ENCODE measurements at places on chromosomes 4 and X.

- DNase-seq, result no peak
Measured at GRCh38 chr4:112378858-112379257, 81.7 kb downstream of the ALPK1 start.

GRCh38 chrX:53684415-53685192 is 1.9 kb downstream of the HUWE1 start:
- DNase-seq, result no peak

GRCh38 chr4:169998981-169999380 is 27.2 kb downstream of the MFAP3L start:
- DNase-seq, result no peak

DNA sequence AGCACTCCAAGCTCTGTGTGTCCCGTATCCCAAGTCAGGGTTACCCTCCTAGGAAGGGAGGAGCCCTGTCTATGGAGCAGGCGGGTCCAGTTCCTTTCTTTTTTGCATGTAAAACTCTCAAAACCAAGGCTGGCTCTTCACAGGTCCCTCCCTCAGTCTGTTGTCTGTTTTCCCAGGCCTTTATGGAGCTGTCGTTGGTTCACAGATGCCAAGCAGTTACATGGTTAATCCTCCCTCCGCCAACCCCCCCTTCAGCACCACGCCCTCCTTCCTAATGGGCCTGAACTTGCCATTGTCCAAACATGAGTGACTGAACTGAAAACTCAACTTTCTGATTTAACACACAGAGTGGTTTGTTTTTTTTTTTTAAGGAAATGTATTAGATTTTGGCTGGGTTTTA is 148.3 kb downstream of the STOX2 start:
- DNase-seq, result no peak

- DNase-seq, result no peak
Measured at GRCh38 chr4:127686658-127687057, 43.5 kb upstream of the SLC25A31 start.

- DNase-seq, result no peak
Measured at GRCh38 chr4:13872155-13872554, 244.6 kb upstream of the BOD1L1 start.

- DNase-seq, result no peak
Measured at GRCh38 chrX:73457306-73457705, 10.5 kb downstream of the CDX4 start.

DNA sequence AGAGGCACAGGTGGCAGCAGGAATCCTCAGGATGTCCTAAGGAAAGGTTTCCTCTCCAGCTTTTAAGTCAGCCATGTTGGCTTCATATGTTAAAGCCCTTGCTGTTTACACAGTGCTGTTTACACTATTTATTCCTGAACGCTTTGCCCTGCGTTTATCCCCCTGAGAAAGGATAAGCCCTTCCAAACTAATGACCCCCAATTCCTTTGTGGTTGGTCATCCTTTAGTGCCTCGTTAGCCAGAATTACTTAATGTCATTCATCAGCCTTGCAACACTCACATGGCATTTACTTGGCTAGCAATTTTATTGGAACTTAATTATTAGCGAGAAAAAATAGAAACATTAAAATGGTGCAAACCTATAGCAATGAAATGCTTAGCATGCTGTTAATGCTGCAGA is 23.8 kb downstream of the VCX2 start:
- DNase-seq, result no peak

DNA sequence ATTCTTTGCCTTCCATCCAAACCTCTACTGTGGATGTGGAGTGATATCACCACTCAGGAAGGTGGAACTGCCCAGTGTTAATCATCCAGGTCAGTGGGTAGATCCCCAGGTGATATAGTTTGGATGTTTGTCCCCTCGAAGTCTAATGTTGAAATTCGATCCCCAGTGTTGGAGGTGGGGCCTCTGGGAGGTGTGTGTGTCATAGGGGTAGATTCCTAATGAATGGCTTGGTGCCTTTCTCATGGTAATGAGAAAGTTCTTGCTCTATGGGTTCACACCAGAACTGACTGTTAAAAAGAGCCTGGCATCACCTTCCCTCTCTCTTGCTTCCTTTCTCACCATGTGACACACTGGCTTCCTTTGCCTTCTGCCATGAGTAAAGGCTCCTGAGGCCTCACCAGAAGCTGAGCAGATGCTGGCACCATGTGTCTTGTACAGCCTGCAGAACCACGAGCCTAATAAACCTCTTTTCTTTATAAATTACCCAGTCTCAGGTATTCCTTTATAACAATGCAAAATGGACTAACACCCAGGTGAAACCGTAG is 6.8 kb upstream of the SOWAHB start:
- DNase-seq, result no peak

- no peak for DNase-seq
Measured at GRCh38 chr4:90145319-90145718, 18.1 kb downstream of the CCSER1 start.

- DNase-seq, result peak; percentile 90
Measured at GRCh38 chr4:40316782-40317635, 18.1 kb upstream of the CHRNA9 start.

DNA sequence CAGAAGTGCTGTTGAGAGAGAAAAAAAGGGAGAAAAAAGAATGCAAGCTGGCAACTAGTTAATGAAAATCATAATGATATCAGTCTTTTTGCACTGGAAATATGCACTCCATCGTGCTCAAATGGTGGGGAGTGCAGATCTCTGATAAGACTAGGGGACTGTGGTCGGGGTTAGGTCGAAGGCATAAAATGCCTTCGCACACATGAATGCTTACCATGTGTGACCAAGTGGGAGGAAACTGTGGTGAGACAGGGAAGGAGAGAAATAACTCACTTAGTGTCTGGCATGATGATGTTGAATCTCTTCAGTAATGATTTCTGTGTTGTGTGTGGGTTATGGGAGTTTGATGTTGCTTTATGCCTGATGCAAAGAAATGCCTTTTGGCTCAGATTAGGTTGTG is 358.9 kb downstream of the FBXO8 start:
- no peak for DNase-seq

- no peak for DNase-seq
Measured at GRCh38 chr4:101253121-101253520, 94.2 kb downstream of the PPP3CA start.

- no peak for DNase-seq
Measured at GRCh38 chr4:6147441-6147840, 52.9 kb downstream of the JAKMIP1 start.

DNA sequence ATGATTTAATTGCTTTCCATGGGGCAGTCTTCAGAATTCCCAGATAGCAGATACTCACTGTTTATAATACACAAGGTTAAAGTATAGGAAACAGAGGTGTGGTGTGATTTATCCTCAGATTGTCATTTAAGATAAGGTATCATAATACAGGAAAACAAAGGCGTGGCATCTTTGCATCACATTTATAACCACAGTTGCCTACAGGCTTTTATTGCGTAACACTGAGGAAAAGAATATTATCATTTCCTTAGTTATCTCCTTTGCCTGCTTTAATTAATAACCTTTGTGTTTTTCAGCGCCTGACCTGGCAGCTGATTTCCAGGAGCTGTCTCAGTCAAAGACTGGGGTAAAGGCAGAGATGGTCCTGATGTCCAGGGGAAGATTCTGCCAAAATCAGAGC is 68.8 kb downstream of the SSX7 start:
- no peak for DNase-seq

DNA sequence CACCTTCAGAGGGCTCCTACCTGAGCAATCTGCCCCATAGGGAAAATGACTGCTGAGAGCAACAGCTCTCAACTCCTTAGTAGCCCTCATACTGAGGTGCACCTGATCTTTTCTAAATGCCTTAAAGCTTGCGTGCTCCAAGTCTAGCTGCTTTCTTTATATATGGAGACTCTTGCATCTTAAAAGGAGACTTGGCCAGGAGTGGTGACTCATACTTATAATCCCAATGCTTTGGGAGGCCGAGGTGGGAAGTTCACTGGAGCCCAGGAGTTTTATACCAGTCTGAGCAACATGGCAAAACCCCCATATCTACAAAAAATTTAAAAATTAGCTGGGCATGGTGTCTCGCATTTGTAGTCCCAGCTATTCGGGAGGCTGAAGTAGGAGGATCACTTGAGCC is 78.1 kb upstream of the TRIM2 start:
- DNase-seq, result no peak

- DNase-seq, result no peak
Measured at GRCh38 chrX:115642311-115642710, 81.3 kb downstream of the PLS3 start.

- no peak for DNase-seq
Measured at GRCh38 chr4:20423420-20423819, 171.7 kb downstream of the SLIT2 start.

- DNase-seq, result no peak
Measured at GRCh38 chr4:39085891-39086290, 23.9 kb downstream of the KLHL5 start.

GRCh38 chrX:135981668-135982067 is 3.6 kb upstream of the SLC9A6 start:
- DNase-seq, result no peak

GRCh38 chrX:151174581-151175282 is 1.7 kb upstream of the GPR50 start:
- DNase-seq, result no peak

DNA sequence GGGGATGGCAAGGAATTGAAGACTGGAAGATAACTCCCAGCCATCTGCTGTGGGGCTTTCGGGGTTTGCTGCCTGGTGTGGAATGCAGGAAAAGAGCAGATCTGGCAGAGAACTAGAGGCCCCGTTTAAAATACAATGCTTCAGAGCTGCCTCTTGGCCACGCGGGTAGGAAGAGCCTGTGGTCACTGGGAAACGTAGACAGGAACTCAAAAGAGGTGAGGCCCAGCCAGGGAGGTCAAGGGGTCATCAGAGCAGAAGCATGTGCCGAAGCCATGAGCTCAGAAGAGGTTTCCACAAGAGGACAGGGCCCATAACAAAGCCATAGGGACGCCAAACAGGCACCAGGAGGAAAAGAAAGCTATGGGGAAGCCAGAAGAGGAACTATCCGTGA is 14.5 kb upstream of the STS start:
- DNase-seq, result no peak

DNA sequence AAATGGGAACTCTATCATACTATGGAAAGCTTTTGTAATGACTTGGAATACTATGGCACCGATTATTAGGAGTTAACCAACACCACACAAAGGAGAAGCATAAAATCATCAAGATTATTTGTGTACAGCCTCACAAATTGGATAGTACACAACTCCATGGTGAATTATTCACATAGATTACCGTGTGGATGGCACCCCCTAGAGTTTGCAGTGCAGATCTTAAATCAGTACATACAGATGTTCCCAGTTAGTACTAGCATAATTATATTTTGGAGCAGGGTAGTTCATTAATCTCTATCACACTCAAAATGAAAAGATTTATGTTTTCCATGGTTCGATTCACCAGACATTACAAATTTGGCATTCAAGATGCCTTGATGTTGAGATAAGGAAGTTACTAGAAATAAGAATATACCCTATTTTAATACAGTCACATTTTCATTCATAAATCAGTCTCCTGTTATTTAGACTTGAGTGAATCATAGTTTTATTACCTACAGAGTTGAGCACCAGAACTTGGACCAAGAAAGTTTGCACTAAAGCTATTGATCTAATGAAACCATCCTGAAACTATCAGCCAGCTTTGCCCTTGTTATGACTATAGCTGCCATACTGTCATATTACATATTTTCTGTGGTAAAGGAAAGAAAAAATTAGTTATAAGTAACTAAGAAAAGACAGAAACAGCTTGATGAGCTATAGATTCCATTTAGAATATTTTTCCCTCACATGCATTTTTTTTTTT is 531.8 kb downstream of the GLUD2 start:
- no peak for DNase-seq

DNA sequence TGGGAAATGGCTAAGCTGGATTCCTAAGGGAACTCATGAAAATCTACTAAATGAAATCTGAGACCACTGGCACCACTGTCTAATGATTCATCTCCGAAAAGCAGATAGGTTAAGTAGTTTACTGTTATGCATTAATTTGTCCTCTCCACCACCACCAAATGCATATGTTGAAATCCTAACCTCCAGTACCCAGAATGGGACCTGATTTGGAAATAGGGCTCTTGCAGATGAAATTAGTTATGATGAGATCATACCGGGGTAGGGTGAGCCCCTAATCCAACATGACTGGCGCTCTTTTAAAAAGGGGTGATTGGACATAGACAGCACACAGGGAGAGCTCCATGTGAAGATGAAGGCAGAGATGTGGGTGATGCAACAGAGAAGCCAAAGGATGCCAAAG is 124.9 kb upstream of the GUCY1A1 start:
- DNase-seq, result no peak

GRCh38 chrX:69153060-69153730 is 12.1 kb downstream of the PJA1 start:
- no peak for DNase-seq

GRCh38 chr4:154959756-154960155 is 178.7 kb downstream of the RBM46 start:
- no peak for DNase-seq

GRCh38 chr4:85905761-85906160 is 430.8 kb downstream of the ARHGAP24 start:
- no peak for DNase-seq

GRCh38 chr4:92600638-92601037 is 296.9 kb downstream of the GRID2 start:
- no peak for DNase-seq

- no peak for DNase-seq
Measured at GRCh38 chr4:17096692-17097091, 198.2 kb upstream of the LDB2 start.

GRCh38 chr4:139825523-139826014 is 159.9 kb downstream of the MGST2 start:
- DNase-seq, result no peak

- no peak for DNase-seq
Measured at GRCh38 chr4:36159208-36159607, 85.1 kb downstream of the ARAP2 start.

- no peak for DNase-seq
Measured at GRCh38 chr4:158155656-158156356, 17.0 kb downstream of the GASK1B start.

GRCh38 chr4:89640620-89641366 is 196.2 kb downstream of the SNCA start:
- peak; percentile 37 for DNase-seq

DNA sequence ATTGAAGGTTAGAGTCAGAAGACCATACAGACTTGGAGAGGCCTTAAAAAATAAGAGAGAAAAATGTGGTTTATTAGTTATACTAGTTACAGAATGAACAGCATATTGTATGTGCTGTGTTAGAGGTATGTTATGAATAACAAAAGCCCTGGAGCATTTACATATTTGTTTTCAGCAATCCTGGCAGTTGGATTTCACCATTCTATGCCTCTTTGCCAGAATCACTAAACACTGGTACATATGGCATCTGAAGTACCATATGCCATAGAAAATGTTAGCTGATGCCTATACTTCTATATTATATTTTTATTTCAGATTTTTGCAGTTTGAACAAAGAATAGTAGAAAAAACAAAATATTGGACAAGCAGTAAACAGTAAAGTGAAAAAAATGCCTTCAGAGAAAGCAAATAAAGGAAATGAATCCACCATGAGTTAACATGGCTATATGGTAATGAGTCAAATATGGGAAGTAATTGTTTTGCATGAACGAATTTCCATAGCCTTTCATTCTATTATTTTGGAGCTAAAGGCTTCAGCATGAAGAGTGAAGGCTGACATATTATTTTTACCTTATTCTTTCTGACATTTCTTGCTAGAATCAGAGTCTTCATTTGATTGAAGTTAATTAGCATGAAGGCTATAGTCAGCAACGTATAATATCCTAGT is 41.9 kb upstream of the PRDM8 start:
- DNase-seq, result no peak

- no peak for DNase-seq
Measured at GRCh38 chr4:185717377-185717741, 94.6 kb downstream of the SORBS2 start.

Data from AG09319 (cell line).